Right renal pelvis (tissue), 4 donors: ENCODE measurements at places on chromosomes 5 and 9. TPM values are rescaled to one million over a fixed set of nuclear protein-coding genes. Genes with fewer than 3 reads are reported as not detected.

DNA sequence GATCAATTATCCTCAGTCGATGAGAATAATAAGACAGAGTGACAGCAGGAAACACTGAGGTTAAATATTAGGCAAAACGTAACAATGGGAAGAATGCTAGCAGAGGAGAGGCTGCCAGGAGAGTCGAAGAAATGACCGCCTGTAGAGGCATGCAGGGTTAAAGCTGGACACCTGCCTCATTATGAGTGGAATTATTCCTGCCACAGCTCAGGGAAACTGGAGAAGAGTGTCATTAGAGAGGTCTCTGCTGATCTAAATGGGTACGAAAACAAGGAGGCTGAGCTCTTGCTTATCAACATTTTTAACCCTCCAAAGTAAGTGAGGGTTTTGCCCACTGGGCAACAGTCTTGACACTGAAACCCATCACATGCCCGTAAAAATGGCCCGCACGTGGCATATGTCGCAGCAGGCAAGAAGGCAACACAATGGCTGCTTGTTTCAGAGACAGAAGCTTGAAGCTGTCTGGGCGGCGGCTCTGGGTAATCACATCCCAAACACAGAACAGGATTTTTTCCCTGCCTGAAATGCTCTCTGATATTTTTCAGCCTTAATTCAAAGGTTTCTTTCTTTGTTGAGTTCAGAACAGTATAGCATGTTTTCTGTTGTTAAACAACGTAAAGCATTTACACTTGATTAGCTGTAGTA, 118.7 kb downstream of the MED27 start:
- no peak for DNase-seq

Gene CDC20B
- polyA plus RNA-seq: 0.72 TPM

GRCh38 chr5:54361691-54362411, 51.5 kb upstream of the ARL15 start:
- DNase-seq: no peak

Gene LHX3
- not detected for polyA plus RNA-seq

- no peak for DNase-seq
These were observed 81.4 kb downstream of the CD180 start for GRCh38 chr5:67115246-67115645.

- no peak for DNase-seq
These were observed 141.2 kb upstream of the SLC28A3 start for GRCh38 chr9:84481636-84482218.
